Neural progenitor cell (in vitro differentiated cells): ENCODE measurements at places on chromosomes 11 and 22.

DNA sequence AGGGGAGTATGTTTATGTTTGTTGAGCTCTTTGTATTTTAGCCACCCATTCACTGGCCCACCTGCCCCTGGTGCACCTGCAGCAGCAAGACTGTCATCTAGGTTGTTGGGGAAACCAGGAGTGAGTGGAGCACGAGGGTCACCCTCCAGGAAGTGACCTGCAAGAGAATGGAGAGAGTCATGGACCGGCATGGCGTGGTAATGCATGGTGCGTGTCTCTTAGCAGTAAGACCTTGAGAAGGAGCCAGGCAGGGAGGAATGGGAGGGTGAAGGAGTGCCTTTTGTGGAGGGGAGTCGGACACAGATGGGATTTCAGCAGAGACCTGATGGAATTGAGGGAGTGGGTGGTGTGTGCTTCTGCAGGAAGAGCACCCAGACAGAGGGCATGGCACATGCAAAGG, 37.9 kb downstream of the KCNQ1 start:
- H3K4me3 ChIP-seq: no peak overlapping the region
- H3K27ac ChIP-seq: no peak overlapping the region
- H3K4me1 ChIP-seq: no peaks in the 10 kb centered on the region
- no peak for DNase-seq

GRCh38 chr11:131121426-131122333, 205.4 kb upstream of the SNX19 start:
- no peaks in the 10 kb centered on the region for H3K4me1 ChIP-seq
- no peak overlapping the region for H3K4me3 ChIP-seq
- no peak overlapping the region for H3K27ac ChIP-seq
- H3K27me3 ChIP-seq: no peaks in the 10 kb centered on the region
- no peaks in the 10 kb centered on the region for H3K36me3 ChIP-seq

- no peak overlapping the region for H3K4me3 ChIP-seq
- H3K27me3 ChIP-seq: no peaks in the 10 kb centered on the region
- no peak overlapping the region for H3K27ac ChIP-seq
Measured at GRCh38 chr11:19187833-19188258, 13.9 kb downstream of the CSRP3 start.

DNA sequence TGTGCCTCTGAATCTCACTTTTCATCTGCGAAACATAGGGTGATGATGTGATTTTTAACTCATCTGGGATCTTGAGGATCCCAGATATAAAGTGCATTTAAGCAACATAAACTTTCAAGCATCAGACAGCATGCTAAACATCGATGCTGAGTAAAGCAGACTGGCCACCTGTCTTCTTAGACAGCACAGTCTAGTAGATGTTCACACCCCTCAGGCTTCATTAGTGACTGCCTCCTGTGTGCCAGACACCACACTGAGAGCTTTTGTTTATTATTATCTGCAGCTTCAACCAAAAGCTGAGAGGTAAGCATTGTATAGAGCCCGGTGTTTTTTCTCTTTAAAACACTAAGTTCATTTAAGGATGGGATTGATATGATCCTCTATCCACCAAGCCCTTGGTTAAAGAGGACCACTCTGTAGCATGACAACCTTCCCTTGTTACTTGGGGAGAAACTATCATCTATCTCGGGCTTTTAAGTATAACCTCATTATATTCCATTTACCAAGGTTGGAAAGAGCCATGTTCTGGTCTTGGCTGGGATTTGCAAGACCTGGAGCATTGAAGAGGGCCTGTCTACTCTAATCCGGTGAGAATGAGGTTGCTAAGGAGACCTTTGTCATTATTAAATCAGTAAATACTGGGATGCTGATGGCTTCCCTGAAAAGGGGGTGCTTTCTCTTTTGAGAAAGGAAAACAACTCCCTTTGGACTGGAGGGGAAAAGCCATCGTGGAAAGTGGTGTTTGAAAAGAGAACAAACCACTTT, 114.2 kb upstream of the SEZ6L start:
- peak overlapping the region; percentile 89 for H3K27ac ChIP-seq
- no peaks in the 10 kb centered on the region for H3K27me3 ChIP-seq
- peaks cover 59% of the 10 kb centered on the region for H3K4me1 ChIP-seq
- no peaks in the 10 kb centered on the region for H3K36me3 ChIP-seq

DNA sequence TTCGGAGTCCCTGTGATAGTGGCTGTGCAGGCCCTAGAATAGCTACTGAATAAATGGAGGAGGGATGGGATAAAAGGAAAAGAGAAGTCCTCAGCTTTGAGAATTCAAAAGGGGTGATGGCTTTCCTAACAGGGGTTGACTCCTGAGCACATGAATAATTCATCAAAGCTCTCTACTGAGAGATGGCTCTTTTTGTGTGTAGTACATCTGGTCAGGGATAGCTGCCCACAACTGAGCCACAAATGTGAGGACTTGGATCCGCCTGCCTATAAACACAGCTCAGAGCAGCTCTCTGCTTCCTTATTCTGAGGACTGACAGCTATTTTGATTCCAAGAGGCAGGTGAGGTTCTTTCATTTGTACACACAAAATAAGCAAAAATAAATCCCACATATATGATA, 82.3 kb downstream of the USP35 start:
- no peak overlapping the region for H3K4me3 ChIP-seq
- H3K27ac ChIP-seq: no peak overlapping the region
- H3K4me1 ChIP-seq: peaks cover 12% of the 10 kb centered on the region
- H3K36me3 ChIP-seq: no peaks in the 10 kb centered on the region

DNA sequence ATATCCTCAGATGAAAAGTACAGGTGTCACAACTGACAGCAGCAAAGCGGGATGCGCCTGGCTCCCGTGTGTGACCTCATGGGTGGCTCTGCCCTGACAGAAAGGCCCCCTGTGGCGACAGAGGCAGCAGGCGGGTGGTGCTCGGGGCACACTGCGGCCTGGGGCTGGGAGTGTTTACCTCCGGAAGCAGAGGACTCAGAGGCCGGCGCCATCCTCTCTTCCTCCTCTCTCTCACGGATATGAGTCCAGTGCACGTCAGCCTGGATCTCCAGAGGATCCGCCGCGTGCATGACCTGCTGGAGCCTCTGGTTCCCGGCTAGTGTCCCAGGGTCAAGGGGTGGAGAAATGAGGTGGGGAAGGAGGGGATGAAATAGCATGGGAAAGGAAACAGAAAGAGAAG, 53.2 kb upstream of the BID start:
- no peaks in the 10 kb centered on the region for H3K36me3 ChIP-seq
- DNase-seq: no peak
- H3K27ac ChIP-seq: no peak overlapping the region
- no peaks in the 10 kb centered on the region for H3K4me1 ChIP-seq

GRCh38 chr11:75165721-75166120, 14.8 kb downstream of the SLCO2B1 start:
- H3K27ac ChIP-seq: no peak overlapping the region
- no peaks in the 10 kb centered on the region for H3K27me3 ChIP-seq
- H3K36me3 ChIP-seq: no peaks in the 10 kb centered on the region
- no peak for DNase-seq
- no peak overlapping the region for H3K4me3 ChIP-seq
- H3K4me1 ChIP-seq: peaks cover 4% of the 10 kb centered on the region
